ENCODE measurements at places on chromosomes 13 and 19. TPM values are rescaled to one million over a fixed set of nuclear protein-coding genes. Genes with fewer than 3 reads are reported as not detected.

The SYT3 gene
- not detected for total RNA-seq

The ZFP28 gene
- total RNA-seq, result 4.7 TPM

The ZNF333 gene
- 8.5 TPM for total RNA-seq

The CEBPA gene
- 0.23 TPM for total RNA-seq

The SERP2 gene
- not detected for total RNA-seq

The FXYD5 gene
- 354 TPM for total RNA-seq

The ZNF541 gene
- total RNA-seq, result 0.40 TPM

The CEACAM19 gene
- total RNA-seq, result 0.63 TPM

The PEG3 gene
- not detected for total RNA-seq

The PCP2 gene
- 0.99 TPM for total RNA-seq

The OR10H1 gene
- total RNA-seq, result not detected

The SSC5D gene
- 0.68 TPM for total RNA-seq

The ZNF665 gene
- 2.9 TPM for total RNA-seq

The SEMA6B gene
- total RNA-seq, result not detected

The TMC4 gene
- total RNA-seq, result 0.89 TPM

The LMO7 gene
- 9.3 TPM for total RNA-seq

The C19orf67 gene
- not detected for total RNA-seq

DNA sequence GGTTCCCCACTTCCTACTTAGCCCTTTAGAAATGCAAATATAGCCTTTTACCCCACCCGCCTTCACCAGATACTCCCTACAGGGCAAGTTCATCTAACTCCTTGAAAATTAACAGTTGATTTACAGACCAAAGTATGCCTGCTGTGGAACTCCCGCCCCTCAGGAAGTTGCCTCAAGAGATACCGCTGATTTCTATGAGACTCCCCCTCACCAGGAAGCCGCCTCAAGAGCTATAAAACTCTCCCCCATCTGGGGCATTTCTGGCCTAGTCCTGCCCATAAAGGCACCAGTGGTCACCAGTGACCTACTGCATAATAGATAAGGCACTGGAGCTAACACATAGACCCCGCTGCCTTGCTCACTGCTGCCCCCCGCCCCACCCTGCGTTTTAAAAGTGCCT, 201.7 kb upstream of the UBL3 start:
- no peak for DNase-seq

GRCh38 chr19:46954993-46955812, 64.4 kb upstream of the NPAS1 start:
- peak; percentile 69 for DNase-seq

GRCh38 chr13:50463719-50464118, 379.8 kb downstream of the DLEU7 start:
- no peak for DNase-seq

- DNase-seq, result no peak
These were observed 19.8 kb upstream of the ZNF91 start for GRCh38 chr19:23415034-23415433.

- no peak for DNase-seq
These were observed 59.3 kb upstream of the WDFY2 start for GRCh38 chr13:51524829-51525566.

DNA sequence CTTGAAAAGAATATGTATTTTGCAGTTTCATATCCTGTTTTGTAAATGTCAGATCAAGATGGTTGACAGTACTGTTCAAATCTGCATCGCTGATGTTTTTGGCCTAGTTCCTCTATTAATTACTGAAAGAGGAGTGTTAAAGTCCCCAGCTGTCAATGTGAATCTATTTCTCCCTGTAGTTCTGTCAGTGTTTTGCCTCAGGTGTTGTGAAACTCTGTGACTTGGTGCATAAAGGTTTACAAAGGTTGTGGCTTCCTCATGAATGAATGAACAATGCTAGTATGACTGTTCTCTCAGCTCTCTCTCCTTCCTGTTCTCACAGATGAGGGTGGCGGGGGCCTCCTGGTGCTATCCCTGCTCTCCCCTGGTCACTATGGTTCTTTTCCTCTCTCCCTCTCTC, 142.4 kb downstream of the MYCBP2 start:
- peak; percentile 63 for DNase-seq

GRCh38 chr13:21344662-21345176, 114.4 kb downstream of the ZDHHC20 start:
- DNase-seq, result peak; percentile 80

DNA sequence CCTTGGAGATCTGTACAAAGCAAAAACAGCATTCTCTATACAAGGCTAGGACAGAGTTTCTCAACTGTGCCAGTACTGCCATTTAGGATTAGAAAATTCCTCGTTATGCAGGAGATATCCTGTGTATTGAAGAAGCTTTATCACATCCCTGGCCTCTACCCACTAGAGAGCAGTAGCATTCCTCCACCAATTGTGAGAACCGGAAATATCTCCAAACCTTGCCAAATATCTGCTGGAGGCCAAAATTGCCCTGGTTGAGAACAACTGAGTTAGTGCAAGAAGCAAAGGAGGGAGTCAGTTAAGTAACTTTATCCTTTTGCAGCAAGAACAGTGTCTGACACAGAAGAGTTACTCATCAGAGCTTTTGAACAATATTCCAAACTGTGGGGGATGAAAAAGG, 16.2 kb upstream of the FREM2 start:
- DNase-seq, result no peak

GRCh38 chr13:47475441-47475948, 525.6 kb downstream of the SUCLA2 start:
- DNase-seq, result no peak

DNA sequence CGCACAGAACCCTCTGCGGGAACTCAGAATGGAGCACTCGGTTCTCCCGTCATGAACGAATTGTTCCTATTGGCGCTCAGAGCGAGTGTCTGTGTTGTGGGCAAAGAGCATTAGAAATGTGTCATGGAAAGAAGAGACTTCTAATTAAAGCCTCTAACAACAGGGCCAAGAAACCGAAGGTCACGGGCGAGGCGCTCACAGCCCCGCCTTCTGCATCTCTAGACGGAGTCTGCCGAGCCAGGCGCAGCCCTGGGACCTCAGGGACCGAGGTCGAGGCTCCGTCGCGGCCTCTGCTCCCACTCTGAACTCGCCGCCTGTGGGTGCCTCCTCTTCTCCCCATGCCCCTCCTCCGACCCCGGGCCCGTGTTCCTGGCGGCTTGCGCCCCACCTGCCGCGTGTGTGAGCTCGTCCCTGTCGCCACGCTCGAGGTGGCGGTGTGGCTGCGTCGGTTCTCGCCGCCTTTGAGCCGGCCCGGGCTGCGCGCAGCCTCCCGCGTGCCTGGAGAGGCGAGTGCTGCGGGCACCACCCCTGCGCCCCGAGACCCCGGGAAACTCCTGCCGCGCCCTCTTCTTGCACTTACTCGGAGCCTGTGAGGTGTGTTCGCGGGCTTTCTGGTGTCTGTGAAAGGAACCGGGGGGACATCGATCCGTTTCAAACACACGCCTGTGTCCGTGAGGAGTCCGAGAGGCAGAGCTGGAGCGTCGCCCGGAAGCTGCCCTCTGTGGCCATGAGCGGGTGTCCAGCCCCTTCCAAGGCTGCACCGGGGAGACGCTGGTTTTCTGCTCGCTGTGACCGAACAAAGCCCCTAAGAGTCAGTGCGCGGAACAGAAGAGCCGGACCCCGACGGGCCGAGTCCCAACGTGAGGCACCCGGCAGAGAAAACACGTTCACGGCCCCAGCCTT, 45.4 kb upstream of the SPACA7 start:
- DNase-seq, result no peak

- peak; percentile 58 for DNase-seq
These were observed 639 bp downstream of the LENG1 start for GRCh38 chr19:54158812-54159351.

DNA sequence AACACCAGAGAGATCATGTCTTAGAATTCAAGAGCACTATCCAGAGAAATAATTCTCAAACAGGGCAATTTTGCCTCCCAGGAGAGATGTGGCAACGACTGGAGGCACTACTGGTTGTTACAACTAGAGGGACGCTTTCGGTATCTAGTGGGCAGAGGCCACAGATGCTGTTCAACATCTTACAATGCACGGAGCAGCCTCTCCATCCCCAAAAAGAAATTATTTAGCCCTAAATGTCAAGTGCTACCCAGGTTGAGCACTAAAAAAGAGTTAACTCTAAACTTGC, 78.6 kb downstream of the ABCC4 start:
- no peak for DNase-seq

DNA sequence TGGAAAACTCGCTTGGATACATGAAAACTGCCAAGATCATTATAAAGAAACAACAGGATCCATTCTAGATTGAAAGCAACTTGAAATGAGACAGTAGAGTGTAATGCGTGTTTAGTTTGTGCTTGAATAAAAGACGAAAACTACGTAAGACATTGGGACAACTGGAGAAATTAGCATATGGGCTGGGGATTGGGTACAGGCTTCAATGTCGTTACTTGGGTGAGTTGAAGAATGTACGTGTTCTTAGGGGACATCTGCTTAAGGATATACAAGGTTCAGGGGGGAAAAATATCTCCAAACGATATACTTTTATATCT, 471 bp upstream of the ERVK3-1 start:
- DNase-seq, result no peak

DNA sequence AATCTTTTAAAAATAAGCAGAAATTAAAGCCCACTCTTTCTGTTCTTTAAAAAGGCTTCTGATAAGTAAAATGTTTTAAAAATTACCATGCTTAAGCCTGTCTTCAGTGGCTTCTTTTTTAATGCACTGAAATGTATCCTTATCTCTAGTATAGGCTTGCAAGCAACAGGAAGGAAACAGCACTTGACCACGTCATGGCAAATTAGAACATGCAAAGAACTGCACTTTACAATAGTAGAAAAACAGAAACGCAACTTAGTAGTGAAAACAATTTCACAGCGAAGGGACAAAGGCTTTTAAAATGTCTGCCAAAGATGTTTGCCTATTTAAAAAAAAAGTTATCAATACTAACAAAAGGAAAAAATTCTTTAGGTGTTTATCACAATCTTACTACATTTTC, 36.3 kb downstream of the ELF1 start:
- DNase-seq, result peak; percentile 81

GRCh38 chr13:60351326-60351725, 45.7 kb upstream of the TDRD3 start:
- no peak for DNase-seq

DNA sequence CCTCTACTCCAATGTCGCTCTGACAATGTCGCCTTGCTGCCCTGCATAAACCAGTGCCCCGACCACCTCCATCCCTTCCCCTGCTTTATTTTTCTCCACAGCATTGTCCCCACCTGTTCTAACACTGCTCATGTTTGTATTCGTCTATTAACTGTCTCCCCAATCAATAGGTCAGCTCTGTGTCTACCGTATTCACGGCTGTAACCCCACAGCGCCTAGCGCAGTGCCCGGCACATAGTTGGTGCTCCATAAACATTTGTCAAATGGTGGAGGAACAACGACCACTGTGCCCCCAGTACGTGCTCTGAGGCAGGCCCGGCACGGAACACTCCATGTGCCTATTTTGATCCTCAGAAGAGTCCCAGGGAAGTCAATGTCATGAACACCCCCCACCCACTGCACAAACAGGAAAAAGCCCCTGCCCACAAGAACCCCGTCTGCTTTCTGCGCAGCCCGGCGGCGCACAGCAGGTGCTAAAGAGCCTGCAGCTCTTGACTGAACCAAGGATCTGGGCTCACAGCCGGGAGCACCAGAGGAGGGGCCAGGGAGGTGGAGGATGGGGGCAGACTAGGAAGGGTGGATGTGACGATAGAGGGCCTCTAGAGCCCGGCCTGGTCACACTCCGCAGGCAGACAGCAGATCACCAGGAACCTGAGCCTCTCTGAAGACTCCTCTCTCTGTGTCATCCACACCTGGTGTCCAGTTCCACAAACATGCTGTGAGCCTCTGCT, 1.8 kb upstream of the CEACAM16 start:
- DNase-seq, result no peak

DNA sequence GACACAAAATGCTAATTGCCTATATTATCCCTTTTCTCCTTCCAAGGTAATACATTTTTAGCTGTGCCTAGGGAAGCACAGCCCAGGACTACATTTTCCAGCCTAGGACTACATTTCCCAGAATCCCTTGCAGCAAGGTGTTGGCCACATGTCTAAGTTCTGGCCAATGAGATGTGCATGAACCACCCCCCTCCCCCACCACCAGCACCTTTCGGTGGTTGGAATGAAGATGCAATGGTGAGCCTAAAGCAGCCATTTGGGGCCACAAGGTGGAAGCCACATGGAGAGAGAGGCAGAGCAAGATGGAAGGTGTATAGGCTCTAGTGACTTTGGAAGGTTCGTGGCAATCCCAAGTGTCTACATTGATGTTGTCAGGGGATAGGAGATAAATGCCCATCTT, 16.2 kb downstream of the UNC13A start:
- DNase-seq, result no peak

- DNase-seq, result no peak
These were observed 221.2 kb downstream of the ZNF536 start for GRCh38 chr19:30593356-30593755.

GRCh38 chr13:21055016-21055415, 6.4 kb downstream of the LATS2 start:
- no peak for DNase-seq

GRCh38 chr13:73596382-73596781, 537.6 kb downstream of the KLF5 start:
- no peak for DNase-seq
